ENCODE measurements at places on chromosomes 12 and 14. TPM values are rescaled to one million over a fixed set of nuclear protein-coding genes. Genes with fewer than 3 reads are reported as not detected.

GRCh38 chr14:95098984-95099599, 58.2 kb downstream of the DICER1 start:
- peak; percentile 87 for DNase-seq

GRCh38 chr14:71004481-71004880, 97.2 kb downstream of the PCNX1 start:
- no peak for DNase-seq

GRCh38 chr12:113285679-113286610, 49.0 kb downstream of the SLC8B1 start:
- no peak for DNase-seq

DNA sequence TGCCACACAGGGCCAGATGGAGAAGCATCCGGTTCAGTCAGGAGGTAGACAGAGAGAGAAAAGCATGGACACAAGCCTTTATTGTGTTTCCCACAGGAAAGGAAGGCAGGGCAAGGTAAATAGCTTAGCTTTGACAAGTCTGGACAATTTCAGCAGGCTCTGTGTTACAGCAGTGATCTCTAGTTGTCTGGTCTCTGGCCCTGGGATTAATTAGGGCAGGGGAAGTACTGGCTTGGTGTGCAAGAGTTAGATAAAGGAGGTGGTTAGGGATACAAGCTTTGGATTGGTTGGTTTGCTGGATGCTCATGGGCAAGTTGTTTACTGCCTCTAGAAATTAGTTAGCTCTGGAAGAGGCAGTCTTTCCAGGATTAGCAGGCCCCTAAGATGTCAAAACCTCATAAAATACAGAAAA, 15.1 kb upstream of the NGDN start:
- DNase-seq: no peak

DNA sequence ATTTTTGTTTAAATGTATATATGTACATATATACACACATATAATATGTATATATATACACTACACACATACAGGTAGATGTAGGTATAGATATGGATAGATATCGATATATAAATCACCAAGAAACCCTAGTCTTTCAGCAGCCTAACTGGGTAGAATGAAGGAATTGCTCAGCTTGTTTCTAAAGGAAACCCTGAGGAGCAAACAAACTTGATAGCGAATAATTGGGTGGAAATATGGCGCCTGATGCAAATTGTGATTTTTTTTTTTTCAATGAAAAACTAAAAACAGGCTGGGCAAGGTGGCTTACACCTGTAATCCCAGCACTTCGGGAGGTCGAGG, 254 bp upstream of the CCDC177 start:
- DNase-seq: no peak

GRCh38 chr12:13499008-13499407, 302.5 kb downstream of the EMP1 start:
- DNase-seq: no peak

DNA sequence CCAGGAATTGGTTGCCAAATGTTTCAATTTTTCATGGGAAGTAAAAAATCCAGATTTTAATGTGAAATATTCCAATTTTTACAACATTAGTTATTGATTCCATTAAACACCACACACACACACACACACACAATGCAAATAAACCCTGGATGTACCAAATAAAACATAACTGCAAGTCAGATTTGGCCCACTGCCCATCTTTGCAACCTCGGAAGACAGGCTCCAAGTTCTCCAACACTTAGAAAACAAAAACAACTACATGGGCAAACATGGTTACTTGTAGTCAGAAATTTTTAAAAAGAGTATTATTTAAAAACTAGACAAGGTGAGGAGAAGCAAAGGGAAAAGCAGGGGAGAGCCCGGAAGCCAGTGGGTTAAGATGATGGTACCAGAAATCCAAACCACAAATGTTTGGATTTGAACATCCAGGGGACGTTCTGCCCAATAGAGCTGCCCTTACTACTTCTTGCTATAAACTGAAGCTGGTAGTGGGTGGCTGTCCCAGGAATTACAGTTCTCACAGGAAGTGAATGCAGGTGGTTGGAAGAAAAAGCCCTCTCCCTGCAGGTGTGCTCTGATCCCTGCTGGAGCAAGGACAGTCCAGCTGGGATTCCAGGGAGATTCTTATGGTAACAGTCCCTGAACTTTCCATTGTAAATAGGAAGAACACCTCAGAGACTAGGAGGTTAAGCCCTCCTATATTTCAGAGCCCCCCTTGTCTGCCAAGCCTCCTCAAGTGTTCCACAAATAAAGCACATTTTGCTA, 111.7 kb downstream of the SLC25A21 start:
- DNase-seq: no peak

DNA sequence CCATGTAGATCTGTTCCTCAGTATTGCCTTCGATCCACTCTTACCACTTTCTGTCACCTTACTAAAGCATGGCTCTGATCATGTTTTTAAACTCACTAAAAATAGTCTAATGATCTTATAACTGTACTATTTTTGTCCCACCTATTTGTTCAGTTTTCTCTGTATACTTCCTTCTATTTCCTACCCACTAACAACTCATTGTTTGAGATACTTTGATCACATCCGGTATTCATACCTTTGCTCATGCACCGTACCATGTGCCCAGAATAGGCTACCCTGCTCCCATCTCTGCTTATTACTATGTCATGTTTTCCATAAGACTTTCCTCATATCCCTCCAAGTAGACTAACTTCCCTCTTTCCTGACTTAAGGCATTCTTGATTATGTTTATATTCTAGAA, 128.6 kb downstream of the MED13L start:
- no peak for DNase-seq

- no peak for DNase-seq
Measured at GRCh38 chr12:54251667-54252284, 28.1 kb downstream of the CBX5 start.

OR4M1 gene
- total RNA-seq: not detected

CISTR gene
- total RNA-seq: not detected

GSG1 gene
- total RNA-seq: not detected

All from posterior vena cava (tissue), 2 donors.